Ascending aorta (tissue), 2 donors: ENCODE measurements at places on chromosomes 2 and 18. TPM values are rescaled to one million over a fixed set of nuclear protein-coding genes. Genes with fewer than 3 reads are reported as not detected.

DNA sequence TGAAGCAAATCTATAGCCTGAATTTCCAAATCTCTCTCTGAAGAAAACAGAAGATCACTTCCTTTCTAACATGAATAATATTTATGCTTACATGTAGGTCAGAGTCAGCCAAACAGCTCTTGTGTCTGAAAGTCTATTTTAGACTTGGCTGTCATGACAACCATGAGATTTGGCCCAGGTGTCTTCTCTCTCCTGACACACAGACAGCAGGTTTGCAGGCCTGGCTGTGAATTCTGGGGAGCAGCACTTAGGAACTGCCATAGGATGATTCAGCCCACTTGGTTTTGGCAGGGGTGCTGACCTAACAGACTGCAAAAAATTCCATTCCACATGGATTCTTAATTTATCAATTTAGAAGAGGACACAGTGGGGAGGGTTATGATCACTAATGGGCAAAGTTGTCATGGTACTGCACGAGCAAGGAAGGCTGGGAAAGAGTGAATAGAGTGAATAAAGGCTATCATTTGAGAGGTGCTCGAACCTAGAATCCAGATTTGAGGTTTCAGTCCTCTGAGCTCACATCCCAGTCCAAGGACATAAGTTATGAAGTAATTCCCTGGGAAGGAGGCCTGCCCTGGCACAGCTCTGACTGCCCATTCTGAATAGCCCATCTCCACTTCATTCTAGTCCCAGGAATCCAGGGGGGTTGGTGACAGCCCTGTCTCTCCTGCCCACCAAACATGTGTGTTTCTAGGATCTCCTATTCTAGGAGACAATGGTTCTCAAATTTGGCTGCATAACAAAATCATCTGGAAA is 453.9 kb upstream of the TRIB2 start:
- H3K27ac ChIP-seq: no peak overlapping the region
- H3K4me3 ChIP-seq: no peak overlapping the region
- H3K4me1 ChIP-seq: peaks cover 3% of the 10 kb centered on the region
- no peaks in the 10 kb centered on the region for H3K36me3 ChIP-seq
- no peaks in the 10 kb centered on the region for H3K27me3 ChIP-seq
- no peak for DNase-seq

Gene HOXD13
- total RNA-seq: not detected

Gene TDRD15
- not detected for total RNA-seq

GRCh38 chr2:39494784-39495251 is 57.7 kb upstream of the MAP4K3 start:
- DNase-seq: no peak
- no peak overlapping the region for H3K4me3 ChIP-seq
- no peaks in the 10 kb centered on the region for H3K4me1 ChIP-seq
- no peak overlapping the region for H3K27ac ChIP-seq
- no peaks in the 10 kb centered on the region for H3K36me3 ChIP-seq

DNA sequence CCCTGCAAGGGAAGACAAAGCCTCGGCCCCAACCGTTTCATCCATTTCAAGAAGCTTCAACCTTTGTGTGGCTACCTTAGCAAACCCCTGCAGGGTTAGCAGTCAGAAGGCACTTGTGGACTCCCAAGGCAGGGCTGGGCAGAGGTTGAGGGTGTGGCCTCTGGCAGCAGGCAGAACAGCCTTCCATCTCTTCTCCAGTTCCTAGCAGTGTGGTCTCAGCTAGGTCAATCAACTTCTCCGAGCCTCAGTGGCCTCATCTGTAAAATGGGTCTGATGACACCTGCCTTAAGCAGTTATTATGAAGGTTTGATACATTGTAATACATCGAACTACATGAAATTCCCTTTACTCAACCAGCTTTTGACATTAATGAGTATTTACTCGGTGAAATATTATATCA is 6.8 kb upstream of the PRSS56 start:
- H3K4me3 ChIP-seq: no peak overlapping the region
- H3K27ac ChIP-seq: no peak overlapping the region
- no peaks in the 10 kb centered on the region for H3K36me3 ChIP-seq
- DNase-seq: no peak

DNA sequence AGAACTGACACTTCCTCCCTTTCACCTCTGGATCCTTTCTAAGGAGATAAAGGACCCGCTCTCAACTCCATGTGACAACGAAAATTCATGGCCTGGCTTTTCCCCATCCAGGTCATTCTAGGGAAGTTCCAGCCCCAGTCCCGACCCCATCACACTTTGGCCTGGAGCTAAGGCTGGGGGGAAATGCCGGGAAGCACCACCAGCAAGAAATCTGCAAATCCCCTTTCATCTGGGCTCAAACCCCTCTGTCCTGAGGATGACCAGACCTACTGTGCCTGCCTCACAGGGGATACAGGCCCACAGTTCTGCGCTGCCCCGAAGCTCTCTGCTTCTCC is 1.3 kb downstream of the SIX2 start:
- DNase-seq: no peak
- H3K27ac ChIP-seq: no peak overlapping the region
- peak overlapping the region; percentile 75 for H3K4me3 ChIP-seq
- H3K36me3 ChIP-seq: peaks cover 8% of the 10 kb centered on the region
- H3K4me1 ChIP-seq: peaks cover 5% of the 10 kb centered on the region
- no peaks in the 10 kb centered on the region for H3K27me3 ChIP-seq

Gene CRYBA2
- not detected for total RNA-seq

- H3K27me3 ChIP-seq: no peaks in the 10 kb centered on the region
- H3K36me3 ChIP-seq: no peaks in the 10 kb centered on the region
- no peak for DNase-seq
- H3K4me3 ChIP-seq: no peak overlapping the region
- no peak overlapping the region for H3K27ac ChIP-seq
Observed at GRCh38 chr18:70387027-70387426, 98.2 kb downstream of the SOCS6 start.

DNA sequence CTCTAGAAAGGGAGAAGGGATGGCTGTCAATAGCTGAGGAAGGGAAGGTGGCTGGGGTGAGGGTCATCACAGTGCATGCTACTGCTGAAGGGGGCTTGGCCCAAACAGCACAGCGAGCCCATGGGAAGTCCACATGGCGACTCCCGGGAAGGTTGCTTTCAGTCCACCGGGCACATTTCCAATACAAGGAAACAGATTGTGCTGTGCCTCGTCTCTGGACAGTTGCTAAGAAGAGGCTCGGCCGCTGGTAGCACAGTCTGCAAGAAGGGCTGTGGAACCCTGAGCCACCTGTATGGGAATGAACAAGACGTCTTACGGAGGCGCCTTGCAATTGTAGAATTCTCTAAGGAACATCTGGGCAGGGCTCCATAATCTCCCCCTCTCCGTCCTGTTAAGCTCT is 123.1 kb downstream of the CELF4 start:
- no peak overlapping the region for H3K27ac ChIP-seq
- no peaks in the 10 kb centered on the region for H3K36me3 ChIP-seq
- no peak for DNase-seq
- H3K4me1 ChIP-seq: no peaks in the 10 kb centered on the region
- no peaks in the 10 kb centered on the region for H3K27me3 ChIP-seq

- no peaks in the 10 kb centered on the region for H3K27me3 ChIP-seq
- peaks cover 38% of the 10 kb centered on the region for H3K4me1 ChIP-seq
- no peaks in the 10 kb centered on the region for H3K36me3 ChIP-seq
- H3K27ac ChIP-seq: peak overlapping the region; percentile 66
- DNase-seq: no peak
- no peak overlapping the region for H3K4me3 ChIP-seq
Observed at GRCh38 chr2:237591141-237591881, 777 bp upstream of the RAB17 start.
